Activated naive CD8-positive, alpha-beta T cell treated with anti-CD3 and anti-CD28 coated beads, Interleukin-2, amount 50 U/mL, for 16 hours (primary cell): ENCODE measurements at places on chromosomes 11 and 22.

DNA sequence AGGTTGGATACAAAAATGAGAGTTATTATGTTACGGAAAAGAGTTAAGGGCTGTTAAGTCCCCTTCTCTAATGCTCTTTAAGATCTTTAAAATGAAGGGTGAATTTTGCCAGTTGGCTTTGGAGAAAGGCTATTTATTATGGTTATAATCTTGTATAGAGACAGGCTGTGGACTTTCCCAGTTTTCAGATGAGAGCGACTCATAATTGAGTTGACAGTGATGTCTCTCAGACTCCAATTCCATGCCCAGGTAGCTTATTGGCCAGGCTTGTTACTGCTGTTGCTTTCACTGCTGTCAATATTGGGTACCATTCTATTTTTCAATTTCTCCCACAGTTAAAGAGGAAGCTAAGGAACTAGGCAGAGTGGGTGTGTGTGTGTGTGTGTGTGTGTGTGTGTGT lies 13.1 kb downstream of the ENDOD1 start:
- DNase-seq: no peak

DNA sequence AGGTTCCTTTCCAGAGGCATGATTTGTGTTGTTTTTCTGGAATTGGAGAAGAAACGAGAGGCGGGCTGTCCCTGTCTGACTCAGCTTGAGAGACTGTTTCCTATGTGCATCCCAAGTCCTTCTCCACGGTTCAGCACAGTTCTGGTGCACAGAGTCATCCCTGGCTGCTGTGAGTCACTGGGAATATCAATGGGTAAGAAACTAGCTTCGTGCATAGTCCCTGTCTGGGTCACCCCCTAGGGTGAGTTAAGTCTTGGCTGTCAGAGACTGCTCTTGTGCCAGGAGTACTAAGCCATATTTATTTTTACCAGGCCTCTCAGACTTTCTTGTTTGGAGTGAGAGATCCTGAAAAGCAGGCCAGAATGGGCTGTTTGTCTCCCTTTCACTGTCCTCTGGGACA lies 2.4 kb upstream of the LRP4 start:
- no peak for DNase-seq

- no peak for DNase-seq
Measured at GRCh38 chr11:91653079-91653754, 571.4 kb upstream of the FAT3 start.

GRCh38 chr11:127268521-127268920 lies 268.0 kb upstream of the KIRREL3 start:
- DNase-seq: no peak

- DNase-seq: no peak
Measured at GRCh38 chr22:33883561-33883960, 36.7 kb downstream of the LARGE1 start.

- DNase-seq: no peak
Measured at GRCh38 chr11:10050561-10050960, 243.5 kb downstream of the SBF2 start.

- no peak for DNase-seq
Measured at GRCh38 chr11:118018401-118018800, 32.2 kb downstream of the IL10RA start.

DNA sequence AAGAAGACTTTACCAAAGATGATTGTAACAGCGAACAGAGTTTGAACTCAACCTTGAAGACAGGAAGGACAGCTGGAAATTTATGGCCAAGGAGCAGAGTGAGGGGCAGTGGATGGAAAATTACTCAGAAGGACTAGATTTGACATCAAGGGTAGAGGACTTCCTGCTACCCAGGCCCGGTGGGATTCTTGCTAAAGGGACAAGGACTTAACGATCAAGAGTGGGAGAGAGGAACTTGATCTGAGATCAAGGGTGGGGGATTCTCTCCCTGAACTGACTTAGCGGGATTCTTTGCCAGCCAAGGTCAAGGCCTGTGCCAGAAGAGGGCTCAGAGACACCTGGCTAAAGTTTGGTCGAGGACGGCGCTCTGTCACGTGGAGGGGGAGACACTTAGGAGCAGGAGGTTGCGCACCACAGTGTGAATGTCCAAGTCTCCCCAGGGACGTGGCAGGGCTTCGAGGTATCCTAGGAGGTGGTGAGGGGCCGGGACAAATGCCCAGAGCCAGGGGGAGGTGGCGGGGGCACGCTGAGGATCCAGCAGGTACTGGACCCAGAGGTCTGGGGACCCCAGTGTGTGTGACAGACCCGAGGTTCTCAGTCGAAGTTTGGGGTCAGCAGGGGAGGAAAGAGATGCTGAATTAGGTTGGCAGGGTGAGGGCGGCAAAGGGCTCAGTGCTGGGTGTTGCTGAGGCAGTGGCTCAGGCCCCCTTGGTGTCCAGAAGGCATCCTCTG lies 46.1 kb upstream of the SHISAL1 start:
- DNase-seq: no peak

DNA sequence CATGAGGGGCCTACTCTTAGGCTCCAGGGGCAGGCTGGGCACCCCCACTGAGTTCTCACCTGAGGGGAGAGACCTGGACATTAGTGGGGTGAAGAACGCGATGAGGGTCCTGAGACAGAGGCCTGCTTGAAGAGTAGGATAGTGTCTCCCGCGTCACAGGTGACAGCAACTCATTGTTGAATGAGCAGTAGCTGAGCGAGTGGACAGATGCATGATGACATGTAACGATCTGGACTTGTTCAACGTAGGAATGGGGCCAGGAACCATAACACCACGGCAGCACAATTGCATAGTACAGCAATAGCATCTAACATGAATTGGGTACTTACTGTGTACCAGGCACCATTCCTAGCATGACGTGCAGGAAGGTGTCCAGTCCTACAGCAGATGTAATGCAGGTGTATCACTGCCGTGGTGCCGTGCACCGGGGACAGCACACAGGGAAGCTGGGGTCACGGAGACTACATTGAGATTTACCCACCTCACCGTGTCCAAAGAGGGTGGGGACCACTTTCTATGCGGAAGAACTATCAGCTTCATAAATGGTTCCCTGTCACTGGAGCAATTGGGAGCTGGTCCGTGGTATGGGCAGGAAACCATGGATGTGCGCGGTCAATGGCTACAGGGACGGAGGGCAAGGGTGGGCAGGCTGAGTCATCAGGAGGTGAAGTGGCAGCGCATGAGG lies 1019.1 kb downstream of the TBC1D22A start:
- no peak for DNase-seq

- no peak for DNase-seq
Measured at GRCh38 chr22:34297536-34298120, 377.4 kb upstream of the LARGE1 start.

DNA sequence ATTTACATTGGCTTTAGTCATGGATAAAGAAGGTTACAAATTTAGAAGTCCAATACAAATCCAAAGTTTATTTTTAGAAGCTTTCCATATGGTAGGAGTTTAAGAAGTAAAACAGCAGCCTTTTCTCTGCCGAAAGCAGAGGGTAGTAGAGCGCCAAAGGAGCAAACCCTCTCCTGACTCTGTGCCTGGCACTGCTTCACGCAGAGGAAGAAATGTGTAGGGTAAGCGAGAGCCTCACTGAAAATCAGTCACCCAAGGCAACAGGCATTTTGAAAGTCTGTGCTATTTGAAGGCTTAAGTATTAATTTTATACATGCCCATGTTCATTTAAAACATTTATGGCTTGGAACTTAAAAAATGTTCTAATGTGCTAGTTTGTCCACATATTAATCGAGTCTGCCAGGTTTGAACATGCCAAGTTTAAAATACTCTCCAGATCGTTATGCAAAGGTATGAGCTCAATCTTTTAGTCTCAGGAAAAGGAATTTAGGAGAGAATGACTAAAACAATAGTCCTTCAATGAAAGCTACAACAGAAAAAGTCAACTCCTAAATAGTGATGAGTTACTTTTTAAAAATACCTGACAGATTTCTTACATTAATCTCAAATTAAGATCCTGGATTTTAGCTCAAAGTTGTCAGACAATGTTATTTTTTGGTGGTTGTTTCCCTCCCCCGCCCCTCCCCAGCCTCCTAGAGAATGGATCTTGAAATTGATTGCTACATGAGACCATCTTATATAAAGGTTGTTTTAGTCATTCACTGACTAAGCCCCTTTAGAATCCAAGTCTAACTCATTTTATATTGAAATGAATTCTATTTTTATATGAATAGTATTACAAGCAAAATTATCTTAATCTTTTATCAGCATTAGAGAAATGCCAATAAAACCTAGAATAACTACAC lies 38.7 kb downstream of the MRTFA start:
- DNase-seq: no peak

GRCh38 chr11:24598641-24599040 lies 101.8 kb downstream of the LUZP2 start:
- no peak for DNase-seq

- DNase-seq: no peak
Measured at GRCh38 chr11:59900366-59901126, 22.0 kb downstream of the OOSP3 start.

DNA sequence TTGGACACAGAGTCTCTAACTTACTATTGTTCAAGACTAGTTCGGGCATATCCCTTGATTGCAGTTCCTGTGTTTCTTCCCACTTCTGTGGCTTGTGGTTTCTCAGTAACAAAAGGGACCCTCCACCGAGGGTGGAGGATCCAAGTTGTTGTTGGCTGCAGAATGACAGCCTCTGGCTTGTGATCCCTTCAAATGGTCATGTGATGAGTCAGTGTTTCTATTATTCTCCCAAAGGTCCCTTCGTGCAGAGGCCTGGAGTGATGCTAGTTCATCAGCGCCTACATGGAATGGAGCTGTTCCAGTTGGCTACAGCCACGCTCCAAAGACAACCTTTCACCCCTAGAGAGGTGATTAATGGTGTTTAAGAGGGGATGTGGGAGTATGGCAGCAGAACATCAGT lies 2.6 kb upstream of the VWCE start:
- DNase-seq: no peak

DNA sequence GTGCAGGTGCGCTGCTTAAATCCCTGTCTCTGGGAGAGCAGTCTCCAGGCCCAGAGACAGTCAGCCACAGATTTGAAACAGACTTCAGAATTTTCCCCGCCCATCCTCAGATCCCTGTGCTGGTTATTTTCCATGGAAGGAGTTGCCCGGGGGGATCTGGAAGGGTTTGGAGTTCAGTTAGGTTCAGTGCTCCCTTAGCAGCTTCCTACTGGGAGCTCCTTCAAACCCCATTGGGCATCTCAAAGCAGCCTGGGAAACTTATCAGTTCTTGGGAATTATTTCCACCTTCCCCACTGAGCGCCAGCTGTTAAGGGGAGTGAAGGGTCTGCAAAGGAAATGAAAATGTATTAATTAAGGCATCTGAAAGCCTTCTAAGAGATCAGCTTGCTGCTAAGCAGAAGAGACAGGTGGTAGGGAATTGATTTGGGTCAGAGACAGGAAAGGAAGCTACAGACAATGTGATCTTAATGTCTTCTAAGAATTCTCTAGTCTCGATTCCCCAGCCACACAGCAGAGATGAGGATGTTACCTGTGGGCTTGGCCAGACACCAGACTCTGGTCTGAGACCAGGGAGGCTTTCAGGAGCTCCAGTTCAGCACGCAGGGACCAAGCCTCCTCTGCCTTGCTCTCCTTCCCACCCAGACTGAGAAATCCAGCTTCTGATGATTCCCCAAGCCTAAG lies 106.2 kb upstream of the TBCEL start:
- DNase-seq: no peak

DNA sequence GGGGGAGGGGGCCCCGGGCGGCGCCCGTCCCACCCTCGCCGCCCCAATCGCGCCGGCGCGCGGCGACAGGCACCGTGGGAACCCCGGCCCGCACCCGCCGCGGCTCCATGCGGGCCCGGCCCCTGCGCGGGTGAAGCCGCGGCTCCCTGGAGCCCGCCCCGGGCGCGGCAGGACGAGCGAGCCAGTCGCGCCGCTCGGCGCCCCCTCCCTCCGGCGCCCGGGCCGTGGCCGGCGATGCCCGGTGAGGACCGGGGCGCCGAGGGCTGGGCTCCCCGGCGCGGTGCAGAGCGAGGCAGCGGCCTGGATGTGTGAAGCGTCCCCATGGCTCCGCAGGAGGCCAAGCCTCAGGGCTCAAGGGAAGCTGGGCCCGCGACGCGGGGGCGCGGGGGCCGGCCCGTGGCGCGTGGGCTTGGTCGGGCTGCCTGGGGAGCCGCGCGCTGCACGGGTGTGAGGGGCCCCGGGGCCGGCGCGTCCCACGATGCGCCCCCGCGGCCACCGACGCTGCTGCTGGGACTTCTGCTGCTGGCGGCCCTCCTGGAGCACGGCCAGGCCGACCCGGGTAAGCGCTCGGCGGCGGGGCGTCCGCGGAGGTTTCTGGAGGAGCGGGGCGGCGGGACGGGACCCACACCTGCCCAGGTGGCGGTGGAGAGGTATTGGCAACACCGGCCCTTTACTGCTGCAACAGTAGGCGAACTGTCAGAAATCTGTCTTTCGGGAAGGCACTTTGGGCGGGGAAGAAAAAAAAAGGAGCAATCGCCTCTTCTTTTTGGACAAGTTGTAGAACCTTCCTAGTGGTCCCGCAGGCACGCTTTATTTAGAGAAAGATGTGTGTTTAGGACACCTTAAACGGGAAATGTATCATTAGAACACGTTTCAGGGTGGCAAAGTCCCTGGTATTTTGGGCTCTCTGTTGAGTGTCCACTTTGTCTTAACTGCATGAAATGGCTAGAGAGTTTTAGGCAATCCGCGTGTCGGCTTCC lies 119.4 kb downstream of the HIPK3 start:
- DNase-seq: no peak

GRCh38 chr22:29773233-29773632 lies 6.1 kb downstream of the UQCR10 start:
- DNase-seq: no peak

DNA sequence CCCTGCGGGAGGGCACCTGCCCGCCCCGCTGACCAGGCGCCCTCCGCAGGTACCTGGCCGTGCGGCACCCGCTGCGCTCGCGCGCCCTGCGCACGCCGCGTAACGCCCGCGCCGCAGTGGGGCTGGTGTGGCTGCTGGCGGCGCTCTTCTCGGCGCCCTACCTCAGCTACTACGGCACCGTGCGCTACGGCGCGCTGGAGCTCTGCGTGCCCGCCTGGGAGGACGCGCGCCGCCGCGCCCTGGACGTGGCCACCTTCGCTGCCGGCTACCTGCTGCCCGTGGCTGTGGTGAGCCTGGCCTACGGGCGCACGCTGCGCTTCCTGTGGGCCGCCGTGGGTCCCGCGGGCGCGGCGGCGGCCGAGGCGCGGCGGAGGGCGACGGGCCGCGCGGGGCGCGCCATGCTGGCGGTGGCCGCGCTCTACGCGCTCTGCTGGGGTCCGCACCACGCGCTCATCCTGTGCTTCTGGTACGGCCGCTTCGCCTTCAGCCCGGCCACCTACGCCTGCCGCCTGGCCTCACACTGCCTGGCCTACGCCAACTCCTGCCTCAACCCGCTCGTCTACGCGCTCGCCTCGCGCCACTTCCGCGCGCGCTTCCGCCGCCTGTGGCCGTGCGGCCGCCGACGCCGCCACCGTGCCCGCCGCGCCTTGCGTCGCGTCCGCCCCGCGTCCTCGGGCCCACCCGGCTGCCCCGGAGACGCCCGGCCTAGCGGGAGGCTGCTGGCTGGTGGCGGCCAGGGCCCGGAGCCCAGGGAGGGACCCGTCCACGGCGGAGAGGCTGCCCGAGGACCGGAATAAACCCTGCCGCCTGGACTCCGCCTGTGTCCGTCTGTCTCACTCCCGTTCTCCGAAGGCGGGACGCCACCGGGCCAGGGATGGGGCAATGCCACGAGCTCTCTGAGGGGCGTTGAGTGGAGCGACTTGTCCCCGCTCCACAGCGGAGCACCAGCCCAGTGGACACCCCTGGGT lies 1.8 kb downstream of the GALR3 start:
- DNase-seq: no peak

- DNase-seq: no peak
Measured at GRCh38 chr11:100671471-100671870, 15.6 kb upstream of the ARHGAP42 start.

GRCh38 chr11:49302360-49302759 lies 94.0 kb upstream of the FOLH1 start:
- DNase-seq: no peak
